Lower lobe of right lung (tissue), 2 donors: ENCODE measurements at places on chromosomes 2 and 18. TPM values are rescaled to one million over a fixed set of nuclear protein-coding genes. Genes with fewer than 3 reads are reported as not detected.

Gene DLX1
- not detected for total RNA-seq

Gene CCDC148
- 2.8 TPM for total RNA-seq

Gene SLC4A1AP
- total RNA-seq: 19.6 TPM

Gene RGPD4
- total RNA-seq: not detected

Gene ERICH2
- total RNA-seq: 8.5 TPM

Gene MEP1B
- total RNA-seq: not detected

Gene CCDC74B
- total RNA-seq: 7.2 TPM

Gene TUBB6
- total RNA-seq: 92.9 TPM

Gene GCKR
- 0.44 TPM for total RNA-seq

GRCh38 chr2:10316336-10316735 is 13.6 kb downstream of the HPCAL1 start:
- no peak overlapping the region for H3K27ac ChIP-seq
- peaks cover 6% of the 10 kb centered on the region for H3K4me1 ChIP-seq
- no peaks in the 10 kb centered on the region for H3K27me3 ChIP-seq
- no peaks in the 10 kb centered on the region for H3K36me3 ChIP-seq

DNA sequence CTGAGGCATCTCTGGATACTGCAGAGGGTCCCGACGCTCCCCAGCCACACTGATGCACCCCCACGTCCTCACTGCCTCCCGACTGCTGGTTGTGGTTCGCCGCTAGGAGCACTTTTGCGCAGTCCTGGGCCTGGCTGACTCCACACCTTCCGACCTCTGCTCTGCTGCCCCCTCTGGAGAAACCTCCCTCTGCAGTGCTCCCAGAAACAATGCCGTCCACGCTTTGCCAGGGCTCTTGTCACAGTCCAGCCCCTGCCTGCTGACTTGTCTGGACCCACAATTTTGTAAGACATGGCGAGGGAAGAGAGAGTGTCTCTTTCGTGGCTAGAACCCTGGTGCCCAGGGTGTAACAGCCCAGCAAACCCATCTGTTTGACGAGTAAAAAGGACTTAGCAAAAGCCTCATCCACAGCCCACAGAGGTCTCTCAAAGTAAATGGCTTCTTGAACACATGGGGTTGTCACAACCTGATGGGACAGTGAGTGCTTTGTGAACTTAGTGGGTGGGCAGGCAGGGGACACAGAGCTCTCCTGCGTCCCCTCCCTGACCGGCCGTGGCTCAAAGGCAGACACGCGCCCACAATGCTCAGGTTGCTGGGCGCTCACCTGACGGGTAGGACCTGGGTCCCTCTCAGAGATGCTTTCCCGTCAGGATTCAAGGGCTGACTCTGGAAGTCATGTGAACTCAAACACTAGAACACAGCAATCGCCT is 4.0 kb downstream of the COPS9 start:
- DNase-seq: peak; percentile 39
- no peaks in the 10 kb centered on the region for H3K27me3 ChIP-seq
- no peak overlapping the region for H3K27ac ChIP-seq
- no peak overlapping the region for H3K4me3 ChIP-seq

DNA sequence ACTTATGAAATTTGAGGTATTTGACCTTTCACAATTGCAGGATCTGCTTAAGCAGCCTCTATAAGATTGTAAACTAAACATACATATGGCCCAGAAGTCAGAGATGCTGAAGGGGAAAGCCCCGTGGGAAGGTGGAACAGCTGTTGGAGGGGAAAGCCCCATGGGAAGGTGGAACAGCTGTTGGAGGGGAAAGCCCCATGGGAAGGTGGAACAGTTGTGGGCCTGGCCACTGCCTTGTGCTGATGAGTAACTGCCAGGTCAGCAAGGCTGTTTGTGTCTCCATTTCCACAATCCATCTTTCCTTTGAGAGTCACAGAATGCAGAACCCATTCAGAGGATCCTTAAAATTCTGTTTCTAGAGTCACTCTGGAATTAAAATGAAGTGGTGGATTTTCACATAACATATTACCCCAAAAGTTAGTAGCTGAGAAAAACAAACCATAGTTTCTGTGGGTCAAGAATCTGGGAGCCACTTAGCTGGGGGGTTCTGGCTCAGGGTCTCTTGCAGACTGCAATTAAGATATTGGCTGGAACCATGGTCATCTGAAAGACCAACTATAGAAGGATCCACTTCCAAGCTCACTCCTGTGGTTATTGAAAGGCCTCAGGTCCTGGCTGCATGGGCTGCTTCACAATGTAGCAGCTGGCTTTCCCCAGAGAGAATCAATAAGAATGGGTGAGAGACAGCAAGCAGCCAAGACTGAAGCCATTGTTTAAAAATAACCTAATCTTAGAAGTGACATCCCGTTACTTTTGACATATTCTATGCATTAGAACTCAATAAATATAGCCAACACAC is 86.6 kb upstream of the CAVIN2 start:
- no peak for DNase-seq
- no peaks in the 10 kb centered on the region for H3K36me3 ChIP-seq
- H3K4me1 ChIP-seq: peaks cover 12% of the 10 kb centered on the region
- H3K4me3 ChIP-seq: no peak overlapping the region
- H3K27me3 ChIP-seq: no peaks in the 10 kb centered on the region

- no peak overlapping the region for H3K4me3 ChIP-seq
- H3K36me3 ChIP-seq: no peaks in the 10 kb centered on the region
- no peaks in the 10 kb centered on the region for H3K4me1 ChIP-seq
- no peak for DNase-seq
Observed at GRCh38 chr2:164068063-164068462, 332.3 kb upstream of the FIGN start.

GRCh38 chr2:104016801-104017200 is 837.1 kb upstream of the POU3F3 start:
- DNase-seq: no peak
- no peaks in the 10 kb centered on the region for H3K27me3 ChIP-seq
- H3K4me1 ChIP-seq: no peaks in the 10 kb centered on the region
- no peaks in the 10 kb centered on the region for H3K36me3 ChIP-seq

DNA sequence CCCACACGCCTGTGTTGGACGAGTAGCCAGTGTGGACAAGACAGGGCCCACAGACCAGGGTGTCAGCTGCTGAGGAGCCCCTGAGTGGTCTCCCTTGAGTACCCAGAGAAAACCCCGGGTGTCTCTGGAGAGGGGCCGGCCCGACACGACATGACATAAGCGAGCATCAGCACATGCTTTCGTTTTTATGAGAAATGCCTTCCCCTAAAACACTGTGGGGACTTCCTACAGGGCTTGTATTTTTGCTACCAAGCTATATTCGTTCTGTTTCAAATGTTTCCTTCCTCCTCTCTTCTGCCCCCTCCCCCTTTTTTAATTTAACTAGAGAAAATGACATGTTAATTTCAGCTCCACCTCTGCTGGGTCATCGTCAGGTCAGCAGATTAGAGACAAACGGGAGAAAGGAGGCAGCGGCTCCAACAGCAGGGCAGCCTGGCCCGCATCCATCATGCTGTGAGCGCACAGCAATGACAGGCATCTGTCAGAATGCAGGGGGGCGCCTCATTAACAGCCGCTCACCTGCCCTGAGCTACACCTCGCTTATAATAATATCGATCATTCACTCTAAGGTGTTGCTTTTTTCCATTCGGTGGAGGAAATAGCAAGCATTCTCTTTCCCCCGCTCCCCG is 286.2 kb downstream of the ZNF516 start:
- H3K27me3 ChIP-seq: no peaks in the 10 kb centered on the region
- no peak for DNase-seq
- no peaks in the 10 kb centered on the region for H3K4me1 ChIP-seq
- no peak overlapping the region for H3K27ac ChIP-seq

- no peaks in the 10 kb centered on the region for H3K36me3 ChIP-seq
- H3K4me3 ChIP-seq: no peak overlapping the region
- peaks cover 12% of the 10 kb centered on the region for H3K4me1 ChIP-seq
- H3K27ac ChIP-seq: no peak overlapping the region
- no peaks in the 10 kb centered on the region for H3K27me3 ChIP-seq
Observed at GRCh38 chr18:22703883-22704585, 229.1 kb upstream of the RBBP8 start.

GRCh38 chr18:26956863-26957262 is 91.4 kb upstream of the AQP4 start:
- no peak overlapping the region for H3K27ac ChIP-seq
- DNase-seq: no peak
- no peaks in the 10 kb centered on the region for H3K4me1 ChIP-seq
- no peaks in the 10 kb centered on the region for H3K27me3 ChIP-seq
- H3K36me3 ChIP-seq: no peaks in the 10 kb centered on the region

- DNase-seq: no peak
- no peak overlapping the region for H3K27ac ChIP-seq
- H3K4me3 ChIP-seq: no peak overlapping the region
Observed at GRCh38 chr18:64253873-64254272, 105.0 kb upstream of the LINC00305 start.

DNA sequence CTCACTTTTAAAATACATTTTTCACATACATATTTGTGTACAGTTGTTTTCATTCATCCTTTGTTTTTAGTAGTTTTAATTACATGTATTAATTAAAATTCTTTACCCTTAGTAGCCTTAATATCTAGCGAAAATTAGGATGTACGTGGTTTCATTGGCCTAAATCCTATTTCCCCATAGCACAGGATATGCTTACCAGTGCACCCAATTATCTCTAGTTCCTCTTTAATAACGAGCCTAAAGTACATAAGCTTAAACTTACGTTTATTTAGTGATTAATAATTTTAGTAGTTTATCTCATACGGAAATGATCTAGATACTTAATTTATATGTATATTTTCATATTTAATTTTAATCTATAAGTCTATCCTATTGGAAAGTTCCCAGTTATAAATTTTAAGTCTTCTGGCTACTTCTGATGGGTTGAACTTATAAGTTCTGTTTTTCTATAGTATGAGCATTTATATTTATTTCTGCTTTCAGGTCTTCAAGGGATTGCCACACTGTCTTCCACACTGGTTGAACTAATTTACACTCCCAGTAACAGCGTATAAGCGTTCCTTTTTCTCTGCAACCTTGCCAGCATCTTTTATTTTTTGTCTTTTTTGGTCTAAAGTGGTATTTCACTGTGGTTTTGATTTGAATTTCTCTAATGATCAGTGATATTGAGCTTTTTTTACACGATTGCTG is 21.4 kb upstream of the RUFY4 start:
- H3K36me3 ChIP-seq: no peaks in the 10 kb centered on the region
- no peaks in the 10 kb centered on the region for H3K4me1 ChIP-seq
- H3K27ac ChIP-seq: no peak overlapping the region
- H3K27me3 ChIP-seq: no peaks in the 10 kb centered on the region
- no peak for DNase-seq
- no peak overlapping the region for H3K4me3 ChIP-seq

- H3K27ac ChIP-seq: no peak overlapping the region
- H3K36me3 ChIP-seq: no peaks in the 10 kb centered on the region
- H3K4me1 ChIP-seq: peaks cover 25% of the 10 kb centered on the region
- no peak for DNase-seq
- H3K4me3 ChIP-seq: peak overlapping the region; percentile 34
- H3K27me3 ChIP-seq: peaks cover 94% of the 10 kb centered on the region
Observed at GRCh38 chr2:44928483-44929158, 12.9 kb upstream of the SIX3 start.

DNA sequence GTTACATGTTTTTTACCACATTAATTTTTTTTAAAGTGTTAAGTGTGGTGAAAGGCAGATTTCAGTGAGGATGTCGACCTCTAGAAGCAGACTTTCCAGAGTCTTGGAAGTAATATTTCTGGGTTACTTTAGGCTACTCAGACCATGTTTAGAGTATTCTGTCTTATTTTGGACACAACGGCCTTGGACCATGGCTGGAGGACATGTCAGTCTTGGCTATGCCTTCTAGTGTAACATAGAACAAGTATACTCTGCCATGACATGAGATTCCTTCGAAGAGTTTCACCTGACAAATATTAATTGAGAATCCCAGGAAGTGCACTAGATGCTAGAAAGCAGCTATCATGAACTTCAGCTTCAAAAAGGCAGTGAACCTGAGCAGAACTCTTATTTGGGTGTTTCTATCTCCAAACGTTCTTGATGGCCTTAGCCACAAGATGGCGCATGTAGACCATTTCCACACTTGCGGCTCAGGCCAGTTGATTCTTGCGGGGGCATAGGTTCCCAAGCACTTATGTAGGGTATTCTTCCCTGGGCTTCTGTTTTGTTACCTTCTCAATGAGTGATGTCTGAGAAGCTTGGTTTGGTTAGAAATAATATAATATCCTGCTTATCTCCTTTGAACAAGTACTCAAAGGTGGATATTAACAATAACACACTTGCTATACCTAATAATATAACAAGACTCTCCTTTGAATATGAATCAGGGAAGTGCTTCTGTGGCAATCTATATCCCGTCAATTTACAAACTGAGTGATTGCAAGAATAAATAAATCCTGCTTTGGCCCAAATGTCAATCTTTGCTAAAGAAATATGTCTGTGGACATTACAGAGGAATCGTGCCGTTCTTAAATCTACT is 62.0 kb downstream of the CACNB4 start:
- peaks cover 27% of the 10 kb centered on the region for H3K4me1 ChIP-seq
- no peak overlapping the region for H3K27ac ChIP-seq
- no peak overlapping the region for H3K4me3 ChIP-seq
- no peaks in the 10 kb centered on the region for H3K36me3 ChIP-seq

DNA sequence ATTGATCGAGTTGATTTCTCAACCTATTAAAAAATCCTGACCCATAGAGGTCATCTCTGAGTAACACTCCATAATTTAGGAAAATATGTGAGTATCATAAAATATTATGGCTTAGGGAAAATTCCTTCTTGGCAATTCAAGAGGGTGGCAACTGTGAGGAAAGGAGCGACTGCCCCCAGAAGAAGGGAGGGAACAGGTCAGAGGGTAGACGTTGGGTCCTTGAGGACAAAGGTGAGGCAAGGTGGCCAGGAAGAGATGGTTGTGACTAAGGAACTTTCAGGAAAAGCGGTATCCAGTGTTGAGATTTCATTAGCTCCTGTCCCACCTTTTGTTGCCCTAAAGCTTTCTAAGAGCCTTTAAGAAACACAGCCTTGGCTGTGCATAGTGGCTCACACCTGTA is 10.5 kb upstream of the AGAP1 start:
- no peaks in the 10 kb centered on the region for H3K4me1 ChIP-seq
- H3K27me3 ChIP-seq: no peaks in the 10 kb centered on the region
- no peak overlapping the region for H3K4me3 ChIP-seq

DNA sequence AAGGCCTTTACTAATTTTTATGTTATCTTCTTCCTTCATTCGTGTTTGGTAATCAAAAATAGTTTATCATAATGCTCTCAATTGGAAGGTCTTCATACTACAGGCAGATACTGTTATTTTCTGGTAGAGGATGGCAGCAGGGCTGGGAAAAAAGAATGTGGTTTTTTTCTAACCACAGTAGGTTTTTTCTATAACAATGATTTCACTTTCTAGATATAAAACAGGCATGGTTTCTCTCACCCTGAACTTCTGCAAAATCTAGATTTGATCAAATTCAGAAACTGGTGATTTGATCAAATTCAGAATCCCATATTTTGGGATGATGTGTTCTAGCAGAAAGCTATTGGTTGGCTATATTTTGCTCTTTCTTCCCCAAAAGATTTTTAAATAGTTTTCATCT is 27.6 kb downstream of the BCL11A start:
- H3K4me3 ChIP-seq: no peak overlapping the region
- H3K27ac ChIP-seq: no peak overlapping the region
- H3K4me1 ChIP-seq: peaks cover 19% of the 10 kb centered on the region
- DNase-seq: no peak
- H3K27me3 ChIP-seq: peaks cover 6% of the 10 kb centered on the region
